ENCODE measurements at places on chromosomes 3 and 15.

DNA sequence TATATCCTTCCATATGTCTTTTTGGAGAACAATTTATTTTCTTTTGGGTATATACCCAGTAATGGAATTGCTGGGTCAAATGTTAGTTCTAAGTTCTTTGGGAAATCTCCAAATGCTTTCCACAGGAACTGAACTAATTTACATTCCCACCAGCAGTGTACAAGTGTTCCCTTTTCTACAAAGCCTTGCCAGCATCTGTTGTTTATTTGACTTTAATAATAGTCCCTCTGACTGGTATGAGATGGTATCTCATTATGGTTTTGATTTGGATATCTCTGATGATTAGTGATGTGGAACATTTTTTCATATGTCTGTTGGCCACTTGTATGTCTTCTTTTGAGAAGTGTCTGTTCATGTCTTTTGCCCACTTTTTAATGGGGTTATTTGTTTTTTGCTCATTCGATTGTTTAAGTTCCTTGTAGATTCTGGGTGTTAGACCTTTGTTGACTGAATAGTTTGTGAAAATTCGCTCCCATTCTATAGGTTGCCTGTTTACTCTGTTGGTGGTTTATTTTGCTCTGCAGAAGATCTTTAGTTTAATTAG, 48.4 kb downstream of the TMEM45A start:
- DNase-seq: no peak

DNA sequence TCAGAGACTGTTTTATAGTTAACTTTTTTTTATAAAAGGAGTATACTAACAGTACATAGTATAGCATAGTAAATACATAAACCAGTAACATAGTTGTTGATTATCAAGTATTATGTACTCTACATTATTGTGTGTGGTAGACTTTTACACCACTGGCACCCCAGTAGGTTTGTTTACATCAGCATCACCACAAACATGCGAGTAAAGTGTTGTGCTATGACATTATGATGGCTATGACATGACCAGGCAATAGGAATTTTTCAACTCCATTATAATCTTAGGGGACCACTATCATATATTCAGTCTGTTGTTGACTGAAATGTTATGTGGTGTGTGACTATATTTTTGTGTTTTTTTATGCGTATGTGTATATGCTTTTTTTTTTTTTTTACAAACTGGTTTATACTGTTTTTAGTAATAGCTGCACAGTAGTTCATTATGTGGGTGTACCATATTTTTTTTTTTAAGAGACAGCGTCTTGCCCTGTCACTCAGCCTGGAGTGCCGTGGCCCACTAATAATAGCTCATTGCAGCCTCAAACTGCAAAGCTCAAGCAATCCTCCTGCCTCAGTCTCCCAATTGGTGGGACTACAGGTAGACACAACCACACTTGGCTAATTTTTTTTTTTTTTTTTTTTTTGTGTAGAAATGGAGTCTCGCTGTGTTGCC, 1.9 kb downstream of the CAPN7 start:
- DNase-seq: no peak

- no peak for DNase-seq
These were observed 197.2 kb downstream of the MEIS2 start for GRCh38 chr15:36903195-36903594.

- no peak for DNase-seq
These were observed 628.4 kb upstream of the TGFBR2 start for GRCh38 chr3:29978036-29978435.

GRCh38 chr15:99440029-99440428, 125.8 kb upstream of the MEF2A start:
- no peak for DNase-seq

- no peak for DNase-seq
These were observed 35.9 kb downstream of the TMOD3 start for GRCh38 chr15:51865317-51865716.

DNA sequence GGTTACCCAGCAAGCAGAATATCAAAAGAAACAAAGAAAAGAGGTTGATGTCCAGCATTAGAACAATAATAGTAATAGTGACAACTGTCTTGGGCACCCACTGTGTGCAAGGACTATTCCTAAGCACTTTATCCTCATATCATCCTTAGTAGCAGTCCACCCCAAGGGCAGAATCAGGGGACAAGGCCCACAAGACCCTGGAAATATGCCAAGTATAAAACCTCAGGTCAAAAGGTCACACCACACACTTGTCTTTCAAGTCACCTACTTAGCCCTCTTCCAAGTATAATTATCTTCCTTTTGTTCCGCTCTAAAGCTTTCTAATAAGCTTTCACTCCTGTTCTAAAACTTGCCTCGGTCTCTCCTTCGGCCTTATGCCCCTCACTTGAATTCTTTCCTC, 124.0 kb upstream of the STT3B start:
- DNase-seq: no peak

- no peak for DNase-seq
These were observed 107.2 kb downstream of the PGPEP1L start for GRCh38 chr15:98900356-98900755.

GRCh38 chr3:46923559-46924350, 46.2 kb downstream of the PTH1R start:
- DNase-seq: no peak

- DNase-seq: no peak
These were observed 15.0 kb upstream of the IL20RB start for GRCh38 chr3:136942803-136943202.

DNA sequence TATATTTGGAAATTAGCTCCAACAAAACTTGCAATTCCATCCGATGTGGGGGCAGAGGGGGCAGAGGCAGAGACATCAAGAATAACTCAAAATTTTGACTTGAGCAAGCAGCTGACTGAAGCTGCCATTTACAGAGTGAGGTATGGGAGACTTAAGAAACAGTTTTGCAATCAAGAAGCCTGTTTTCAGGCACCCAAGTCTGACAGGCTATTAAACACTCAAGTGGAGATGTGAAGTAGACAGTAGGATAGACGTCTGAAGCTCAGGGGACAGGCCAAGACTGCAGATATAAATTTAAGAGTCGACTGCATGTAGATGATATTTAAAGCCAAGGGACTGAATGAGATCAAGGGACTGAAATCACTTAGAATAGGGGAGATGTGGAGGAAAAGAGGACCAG, 9.9 kb upstream of the SH3BP5 start:
- no peak for DNase-seq

GRCh38 chr3:129824926-129825541, 68.5 kb downstream of the TMCC1 start:
- DNase-seq: peak; percentile 54

DNA sequence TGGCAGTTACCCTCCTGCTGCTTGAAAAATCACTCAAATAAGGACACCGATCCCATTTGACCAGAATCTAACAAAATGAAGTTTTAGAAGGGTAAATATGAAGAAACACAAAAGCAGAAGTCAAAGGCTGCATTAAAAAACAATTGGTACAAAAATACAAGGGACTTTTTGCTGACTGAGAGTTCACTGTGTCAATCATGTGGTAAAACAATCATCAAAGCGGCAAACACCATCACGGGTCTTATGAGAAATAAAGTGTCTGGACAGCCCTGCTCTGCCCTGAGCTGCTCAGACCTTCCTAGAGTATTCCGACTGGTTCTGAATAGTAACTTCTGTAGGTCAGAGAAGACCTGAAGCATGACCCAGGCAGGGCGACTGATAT, 137.2 kb upstream of the RAD18 start:
- DNase-seq: no peak

- no peak for DNase-seq
These were observed 378.2 kb upstream of the THBS1 start for GRCh38 chr15:39202641-39203040.
